HCT116 (cell line): ENCODE measurements at places on chromosomes 3 and 15. TPM values are rescaled to one million over a fixed set of nuclear protein-coding genes. Genes with fewer than 3 reads are reported as not detected.
A peak's percentile ranks its signal among the peaks of the same experiment; 100 is the strongest.

GRCh38 chr15:66498501-66499386 lies 1.2 kb upstream of the SNAPC5 start:
- H3K36me3 ChIP-seq = peaks cover 73% of the 10 kb centered on the region
- DNase-seq = no peak
- H3K4me3 ChIP-seq = no peak overlapping the region
- H3K27ac ChIP-seq = peak overlapping the region; percentile 46

Gene CHDH
- total RNA-seq = 10.8 TPM

GRCh38 chr3:152976239-152976638 lies 141.3 kb downstream of the P2RY1 start:
- no peaks in the 10 kb centered on the region for H3K36me3 ChIP-seq
- H3K27me3 ChIP-seq = no peaks in the 10 kb centered on the region
- DNase-seq = no peak
- H3K4me1 ChIP-seq = no peaks in the 10 kb centered on the region
- H3K4me3 ChIP-seq = no peak overlapping the region
- no peak overlapping the region for H3K27ac ChIP-seq

DNA sequence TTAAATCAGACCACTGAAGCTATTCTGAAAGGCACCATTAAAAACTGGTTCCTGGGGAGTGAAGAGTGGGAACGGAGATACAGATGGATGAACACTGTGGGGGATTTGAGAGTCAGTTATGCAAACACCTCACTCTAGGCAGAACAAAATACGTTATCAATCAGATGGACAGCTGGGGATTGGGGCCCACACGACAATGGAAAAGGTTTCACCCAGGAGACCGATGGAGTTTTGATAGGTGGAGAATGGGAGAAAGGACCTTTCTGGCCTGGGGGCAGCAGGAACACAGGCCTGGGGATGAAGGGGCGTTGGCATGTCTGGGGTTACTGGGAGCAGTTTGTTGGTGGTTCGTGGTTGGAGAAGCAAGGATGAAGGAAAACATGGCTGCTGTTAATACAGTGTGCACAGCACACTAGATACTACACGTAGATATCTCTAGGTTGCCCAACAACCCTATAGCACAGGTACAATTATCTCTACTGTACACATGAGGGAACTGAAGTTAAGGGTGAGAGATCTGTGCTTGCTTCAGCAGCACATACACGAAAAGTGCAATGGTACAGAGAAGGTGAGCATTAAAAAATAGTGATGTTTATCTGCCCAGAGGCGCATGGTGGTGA lies 16.5 kb downstream of the ST6GAL1 start:
- no peaks in the 10 kb centered on the region for H3K4me1 ChIP-seq
- H3K4me3 ChIP-seq = no peak overlapping the region
- no peak for DNase-seq
- H3K36me3 ChIP-seq = no peaks in the 10 kb centered on the region
- no peaks in the 10 kb centered on the region for H3K27me3 ChIP-seq

Gene DUOXA2
- total RNA-seq = not detected

Gene BCL2A1
- total RNA-seq = 0.44 TPM
